ENCODE measurements at places on chromosomes 5 and 9.

- no peak for DNase-seq
These were observed 91.0 kb downstream of the AOPEP start for GRCh38 chr9:94817291-94818177.

DNA sequence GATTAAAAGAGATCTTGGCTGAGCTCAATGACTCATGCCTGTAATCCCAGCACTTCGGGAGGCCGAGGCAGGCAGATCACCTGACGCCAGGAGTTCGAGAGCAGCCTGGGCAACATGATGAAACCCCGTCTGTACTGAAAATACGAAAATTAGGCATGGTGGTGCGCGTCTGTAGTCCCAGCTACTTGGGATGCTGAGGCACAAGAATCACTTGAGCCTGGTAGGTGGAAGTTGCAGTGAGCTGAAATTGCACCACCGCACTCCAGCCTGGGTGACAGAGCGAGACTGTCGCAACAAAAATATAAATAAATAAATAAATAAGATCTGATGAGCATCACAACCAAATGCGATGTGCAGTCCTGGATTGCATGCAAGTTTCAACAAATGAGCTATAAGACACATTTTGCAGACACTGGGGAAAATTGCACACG lies 8.7 kb upstream of the ENG start:
- DNase-seq = no peak

GRCh38 chr9:111078391-111079038 lies 40.2 kb upstream of the LPAR1 start:
- DNase-seq = no peak

GRCh38 chr5:74521401-74521800 lies 119.1 kb downstream of the ENC1 start:
- peak; percentile 71 for DNase-seq

DNA sequence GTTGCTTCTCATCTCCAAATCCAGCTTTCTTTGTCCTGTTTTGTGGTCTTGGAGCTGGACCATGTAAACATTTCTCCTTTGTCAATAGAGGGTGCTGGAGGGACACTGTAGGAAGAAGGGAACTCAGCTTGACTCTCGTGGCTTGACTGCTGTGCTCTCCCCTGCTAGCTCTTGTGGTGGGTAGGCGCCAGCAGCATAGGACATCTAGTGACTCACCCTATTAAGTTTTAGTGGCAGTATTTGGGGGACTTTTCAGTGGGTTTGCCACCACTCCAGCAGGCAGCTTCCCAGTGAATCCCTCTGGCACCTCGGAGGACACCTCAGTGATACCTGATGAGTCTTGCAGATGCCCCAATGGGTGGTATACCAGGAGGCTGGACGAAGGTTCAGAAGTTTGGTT lies 97.8 kb downstream of the TSSK1B start:
- DNase-seq = peak; percentile 24

GRCh38 chr9:86660146-86660943 lies 287.0 kb downstream of the GAS1 start:
- no peak for DNase-seq

- DNase-seq = no peak
These were observed 1.7 kb downstream of the PALM2AKAP2 start for GRCh38 chr9:109781541-109782197.

DNA sequence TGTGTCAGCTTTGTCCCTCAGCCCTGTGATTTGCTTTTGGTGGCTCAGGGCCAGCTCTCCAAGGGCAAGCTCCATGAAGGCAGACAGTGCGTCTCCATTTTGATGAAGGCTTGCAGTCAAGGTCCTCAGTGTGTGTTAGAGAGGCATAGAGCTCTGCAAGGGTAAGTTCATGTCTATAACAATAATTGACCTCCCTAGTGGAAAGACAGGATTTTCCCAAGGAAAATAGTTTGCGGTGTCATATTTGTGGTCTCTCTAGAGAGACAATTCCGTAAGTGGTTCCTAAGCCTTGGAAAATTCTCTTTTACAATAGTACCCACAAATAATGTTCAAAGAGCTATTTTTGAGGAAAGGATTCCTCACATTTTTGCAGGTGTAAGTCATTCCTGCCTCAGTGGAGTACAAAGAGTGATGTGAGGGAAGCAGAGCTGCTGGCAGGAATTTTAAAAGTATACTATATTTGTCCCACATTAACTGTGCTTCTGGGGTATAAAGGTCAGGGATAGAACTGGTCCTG lies 40.2 kb downstream of the SLC1A3 start:
- DNase-seq = no peak

DNA sequence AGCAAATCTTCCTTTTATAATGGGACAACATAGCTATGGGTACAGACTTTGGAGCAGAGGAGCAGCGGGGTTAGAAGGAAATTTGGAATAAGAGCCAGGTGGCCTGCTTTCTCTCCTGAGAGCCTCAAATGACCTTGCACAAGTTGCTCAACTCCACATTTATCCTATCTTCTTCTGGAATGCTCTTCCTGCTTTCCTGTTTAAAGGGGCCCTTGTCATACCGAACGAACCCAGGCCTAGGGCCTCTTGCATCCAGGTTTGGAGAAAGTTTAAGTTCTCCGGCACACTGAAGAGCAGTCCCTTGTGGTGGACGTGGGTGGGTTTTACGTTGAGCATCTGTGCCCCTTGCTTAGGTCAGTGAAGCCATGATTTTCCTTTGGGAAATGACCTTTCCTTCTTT lies 197.9 kb upstream of the NR3C1 start:
- DNase-seq = no peak

DNA sequence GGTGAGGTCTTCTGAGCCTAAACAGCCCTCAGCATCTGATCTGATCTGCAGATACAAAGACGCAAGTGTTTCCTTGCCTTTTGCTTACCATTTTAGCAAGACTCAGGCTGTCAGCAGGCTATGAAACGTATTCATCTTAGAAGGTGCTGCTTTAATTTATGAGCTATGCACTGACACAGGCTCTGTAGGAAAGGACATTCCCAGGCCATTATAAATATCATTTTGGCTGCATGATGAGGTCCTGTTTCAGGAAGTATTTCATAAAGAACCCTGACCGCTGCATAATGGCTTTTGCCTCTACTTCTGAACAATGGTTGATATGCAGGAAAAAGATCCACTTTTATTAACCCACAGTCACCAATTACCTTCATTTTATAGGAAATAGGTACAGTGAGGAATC lies 98.4 kb upstream of the CAST start:
- no peak for DNase-seq

GRCh38 chr5:19492861-19493260 lies 495.1 kb downstream of the CDH18 start:
- DNase-seq = no peak

- no peak for DNase-seq
These were observed 273.2 kb upstream of the MPDZ start for GRCh38 chr9:13552606-13553215.

GRCh38 chr9:33123407-33124031 lies 43.6 kb downstream of the B4GALT1 start:
- DNase-seq = no peak

GRCh38 chr9:135340143-135340655 lies 139.4 kb upstream of the PPP1R26 start:
- no peak for DNase-seq

DNA sequence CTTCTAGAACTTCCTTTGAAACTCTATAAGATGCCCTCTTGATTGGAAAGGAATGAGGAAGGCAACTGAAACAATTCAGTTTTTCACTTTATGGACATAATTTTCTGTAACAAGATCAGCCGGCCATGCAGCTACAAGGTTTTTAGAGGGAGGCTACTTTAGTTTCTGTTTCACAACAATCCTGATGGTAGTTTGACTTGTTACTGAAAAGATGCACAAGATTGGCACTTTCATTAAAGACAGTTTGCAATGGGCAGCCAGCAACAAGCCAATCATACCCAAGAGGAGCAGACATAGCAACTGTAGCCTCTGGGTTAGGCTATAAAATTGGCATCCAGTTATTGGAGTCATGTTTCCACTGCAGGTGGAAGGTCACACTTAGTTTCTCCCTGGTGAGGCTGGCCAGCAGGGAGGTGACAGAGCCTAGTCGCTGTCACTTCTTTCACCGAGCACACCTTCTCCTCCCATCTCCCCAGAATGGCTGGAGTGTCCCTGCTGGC lies 74.3 kb upstream of the TGFBR1 start:
- DNase-seq = no peak

DNA sequence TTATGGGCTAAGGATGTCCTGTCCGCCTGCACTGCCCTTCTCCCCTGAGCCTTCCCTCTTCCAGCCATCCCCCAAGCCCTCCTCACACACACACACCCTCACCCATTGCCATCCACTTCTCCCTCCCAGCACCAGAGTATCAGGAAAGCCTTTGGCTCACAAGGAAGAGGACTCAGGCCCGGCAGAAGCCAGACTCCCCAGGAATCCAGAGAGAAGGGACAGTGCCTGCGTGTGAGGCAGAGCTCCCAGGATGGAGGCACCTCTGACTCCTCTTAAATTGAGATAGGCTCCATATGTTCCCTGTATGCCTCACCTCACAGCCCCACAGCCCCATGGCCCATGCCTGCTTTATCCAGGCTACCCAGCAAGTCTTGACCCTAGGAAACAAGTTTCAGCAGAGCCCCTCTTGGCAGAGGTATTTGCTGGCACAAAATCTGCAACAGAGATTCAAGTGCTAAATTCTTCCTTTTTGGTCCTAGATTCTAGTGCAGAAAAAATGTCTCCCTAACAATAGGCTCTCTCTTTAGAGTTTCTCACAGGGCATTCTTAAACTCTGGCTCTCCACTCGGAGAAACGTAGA lies 761 bp downstream of the IL17B start:
- DNase-seq = no peak

GRCh38 chr9:117823576-117823975 lies 119.4 kb downstream of the TLR4 start:
- DNase-seq = no peak

DNA sequence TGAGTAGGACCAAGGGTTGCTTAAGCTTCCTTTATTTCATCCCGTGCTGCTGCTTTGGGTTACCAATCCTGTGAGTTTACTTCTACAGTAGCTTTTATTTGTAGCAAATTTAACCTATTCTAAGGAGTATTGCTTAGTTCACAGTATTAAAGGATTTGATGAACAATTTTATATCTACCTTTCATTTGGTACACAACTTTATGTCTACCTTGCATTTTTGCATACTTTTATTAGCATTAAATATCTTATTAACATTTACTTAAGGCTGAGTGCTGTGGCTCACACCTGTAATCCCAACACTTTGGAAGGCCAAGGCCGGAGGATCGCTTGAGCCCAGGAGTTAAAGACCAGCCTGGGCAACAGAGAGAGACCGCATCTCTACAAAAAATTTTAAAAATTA lies 4.2 kb downstream of the GTF3C4 start:
- no peak for DNase-seq

DNA sequence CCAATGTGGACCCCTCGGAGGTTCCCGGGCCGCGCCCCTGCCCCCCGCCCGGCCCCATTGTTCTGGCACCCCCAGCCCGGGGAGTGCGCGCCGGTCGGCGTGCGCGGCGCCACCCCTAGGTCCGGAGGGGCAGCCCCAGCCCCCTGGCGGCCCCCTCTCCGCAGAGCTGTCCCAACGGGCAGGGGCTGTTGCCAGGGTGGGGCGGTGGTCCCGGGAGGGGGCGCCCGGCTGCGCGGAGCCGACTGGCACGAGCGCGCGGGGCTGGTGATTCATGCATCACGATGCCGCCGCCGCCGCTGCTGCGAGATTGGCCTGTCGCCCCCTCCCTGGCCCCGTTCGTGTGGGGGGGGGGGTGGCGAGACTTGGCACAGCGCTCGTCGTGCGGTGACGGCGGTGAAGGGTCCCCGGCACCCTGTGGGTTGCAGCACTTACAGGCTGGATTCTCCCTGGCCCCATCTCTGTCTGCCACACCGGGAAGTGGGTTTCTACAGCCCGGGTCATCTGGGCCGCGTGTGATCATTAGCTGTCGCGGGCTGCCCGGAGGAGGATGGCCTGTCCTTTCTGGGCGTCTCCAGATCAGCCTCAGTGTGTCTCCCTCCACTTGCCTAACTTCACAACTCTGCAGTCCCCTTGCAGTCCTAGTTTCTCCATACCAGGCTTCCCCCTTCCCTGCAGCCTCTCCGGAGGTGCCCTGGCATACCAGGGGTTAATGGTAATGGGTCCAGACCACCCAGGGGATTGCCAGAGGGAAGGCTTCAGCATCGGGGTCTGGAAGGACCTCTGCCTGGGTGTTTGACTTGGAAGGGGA lies 858 bp downstream of the NCS1 start:
- DNase-seq = no peak

- no peak for DNase-seq
These were observed 147.9 kb downstream of the MACROH2A1 start for GRCh38 chr5:135251093-135251492.

GRCh38 chr5:96924016-96924443 lies 11.8 kb upstream of the LNPEP start:
- no peak for DNase-seq

DNA sequence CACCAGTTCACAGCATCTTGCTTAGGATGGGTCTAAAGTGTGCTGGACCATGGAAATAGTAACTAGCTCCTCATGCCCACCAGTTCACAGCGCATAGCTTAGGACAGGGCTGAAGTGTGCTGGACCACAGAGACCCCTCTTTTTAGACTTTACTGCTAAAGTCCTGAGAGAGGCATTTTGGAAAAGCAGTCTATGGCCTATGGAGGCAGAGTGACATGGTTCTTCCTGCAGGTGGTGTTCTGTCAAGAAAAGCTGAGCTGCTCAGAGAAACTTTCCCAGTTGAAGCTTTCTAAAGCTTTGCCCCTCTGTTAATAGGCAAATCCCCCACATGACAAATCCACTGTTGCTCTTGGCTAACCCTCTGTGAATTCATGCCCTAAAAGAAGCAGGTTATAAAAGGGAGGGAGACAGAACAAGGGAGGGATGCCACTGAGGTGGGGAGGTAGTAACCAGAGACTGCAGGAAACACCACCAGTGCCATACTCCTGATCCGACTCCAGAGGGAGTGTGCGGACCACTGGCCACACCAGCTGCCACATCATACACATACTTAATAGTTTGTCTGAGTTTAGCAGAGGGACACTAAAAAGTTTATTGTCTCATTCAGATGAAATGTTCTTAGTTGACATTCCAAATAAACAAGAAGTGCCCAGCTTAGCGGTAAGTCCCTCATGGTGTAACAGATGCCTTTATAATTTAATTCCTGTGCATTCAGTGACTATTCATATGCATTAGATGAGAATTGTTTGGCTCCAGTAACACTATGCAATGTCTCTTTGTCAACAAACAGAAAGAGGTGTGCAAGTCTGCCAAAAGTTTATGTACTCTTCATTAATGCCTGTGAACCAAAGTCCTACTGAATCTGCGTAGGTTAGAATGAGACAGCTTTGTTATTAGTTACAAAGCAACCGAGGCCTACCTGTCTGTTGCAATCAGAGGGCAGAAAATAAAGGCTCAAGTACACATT lies 236.2 kb upstream of the NFIL3 start:
- DNase-seq = no peak

DNA sequence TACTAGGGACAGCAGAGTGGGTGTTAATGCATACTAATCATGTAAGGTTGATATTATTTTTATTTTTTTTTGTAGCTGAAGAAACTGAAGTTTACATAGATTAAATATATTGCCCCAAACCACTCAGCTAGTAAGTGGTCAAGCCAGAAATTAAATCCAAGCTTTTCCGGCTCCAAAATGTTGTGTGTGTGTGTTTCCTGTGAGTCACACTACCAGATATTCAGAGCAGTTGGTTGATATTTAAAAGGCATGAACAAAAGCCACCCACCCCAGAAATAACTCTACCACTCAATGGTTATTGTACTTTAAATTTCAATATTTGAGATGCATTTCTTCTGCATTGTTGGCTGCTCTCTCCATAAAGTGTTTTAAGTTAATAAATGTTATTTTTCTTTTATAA lies 29.5 kb downstream of the KCNN2 start:
- DNase-seq = no peak

Measured in putamen (tissue), 1 donor.